Mesothelial cell of epicardium (in vitro differentiated cells): ENCODE measurements at places on chromosomes 13 and 19.
A peak's percentile ranks its signal among the peaks of the same experiment; 100 is the strongest.

GRCh38 chr19:17993076-17993813 lies 14.7 kb upstream of the ARRDC2 start:
- no peak for DNase-seq

DNA sequence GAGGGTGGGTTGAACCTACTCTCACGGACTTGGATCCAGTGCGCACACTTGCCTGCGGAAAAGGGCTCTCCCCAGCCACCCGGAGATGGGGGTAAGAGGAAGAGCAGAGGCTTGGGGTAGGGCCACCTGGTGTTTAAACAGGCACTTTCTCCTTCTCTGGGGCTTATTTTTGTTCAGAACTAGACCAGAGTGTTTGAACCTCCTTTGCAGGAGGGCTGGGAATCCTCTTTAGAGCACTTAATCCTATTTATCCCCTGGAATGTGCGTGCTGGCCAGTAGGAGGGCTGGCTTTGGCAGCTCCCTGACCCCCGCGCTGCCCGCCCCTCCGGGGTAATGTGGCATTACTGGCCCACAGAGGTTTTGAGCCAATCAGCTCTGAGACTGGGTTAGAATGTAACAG lies 2.0 kb downstream of the RGS9BP start:
- peak; percentile 42 for DNase-seq

DNA sequence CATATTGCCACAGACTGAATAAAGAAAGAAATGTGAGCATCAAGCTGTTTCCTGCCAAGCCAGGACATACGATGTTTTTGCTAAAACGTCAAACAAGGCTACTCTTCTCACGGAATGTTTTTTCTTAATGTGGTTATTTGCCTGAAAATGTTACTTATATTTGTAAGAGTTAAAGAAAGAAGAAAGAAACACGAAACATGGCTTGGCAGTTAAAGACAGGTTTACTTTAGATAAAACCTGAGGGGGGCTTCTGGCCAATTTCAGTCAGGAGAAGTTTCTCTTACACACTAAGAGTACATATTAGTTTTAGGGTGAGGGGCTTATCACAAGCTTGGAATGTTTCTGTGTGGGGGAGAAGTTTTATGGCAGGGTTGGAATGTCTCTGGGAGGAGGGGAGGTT lies 4.4 kb upstream of the OR10H4 start:
- no peak for DNase-seq

DNA sequence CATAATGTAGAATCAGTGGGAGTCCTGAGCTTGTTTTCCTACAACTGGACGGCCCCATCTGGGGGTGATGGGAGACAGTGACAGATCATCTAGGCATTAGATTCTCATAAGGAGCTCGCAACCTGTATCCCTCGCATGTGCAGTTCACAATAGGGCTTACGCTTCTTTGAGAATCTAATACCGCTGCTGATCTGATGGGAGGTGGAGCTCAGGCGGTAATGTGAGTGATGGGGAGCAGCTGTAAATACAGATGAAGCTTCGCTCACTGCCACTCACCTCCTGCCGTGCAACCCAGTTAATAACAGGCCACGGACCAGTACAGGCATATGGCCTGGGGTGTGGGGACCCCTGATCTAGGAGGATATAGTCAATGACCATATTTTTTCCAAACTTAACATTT lies 38.8 kb downstream of the RCBTB1 start:
- no peak for DNase-seq

DNA sequence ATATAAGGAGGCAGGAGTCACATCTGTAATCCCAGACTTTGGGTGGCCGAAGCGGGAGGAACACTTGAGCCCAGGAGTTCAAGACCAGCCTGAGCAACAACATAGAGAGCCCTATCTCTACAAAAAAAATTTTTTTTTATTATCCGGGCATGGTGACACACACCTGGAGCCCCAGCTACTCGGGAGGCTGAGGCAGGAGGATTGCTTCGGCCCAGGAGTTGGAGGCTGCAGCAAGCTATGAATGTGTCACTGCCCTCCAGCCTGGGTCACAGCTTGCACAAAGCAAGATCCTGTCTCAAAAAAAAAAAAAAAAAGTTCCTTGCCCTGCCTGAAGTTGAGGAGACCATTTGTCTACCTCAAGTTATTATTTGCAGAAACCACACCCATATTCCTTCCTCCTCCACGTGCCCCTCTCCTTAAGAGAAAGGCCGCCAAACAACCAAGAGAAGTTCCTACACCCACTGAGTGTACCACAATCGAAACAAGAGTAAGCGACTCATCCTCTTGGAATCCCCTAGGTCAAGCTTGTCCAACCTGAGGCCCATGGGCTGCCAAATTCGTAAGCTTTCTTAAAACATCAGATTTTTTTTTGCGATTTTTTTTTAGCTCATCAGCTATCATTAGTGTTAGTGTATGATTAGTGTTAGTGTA lies 2.2 kb downstream of the ABCC4 start:
- no peak for DNase-seq

- DNase-seq, result peak; percentile 88
These were observed 29.3 kb upstream of the NANOS3 start for GRCh38 chr19:13847407-13848339.

GRCh38 chr13:24613128-24613527 lies 67.1 kb upstream of the ATP12A start:
- no peak for DNase-seq

DNA sequence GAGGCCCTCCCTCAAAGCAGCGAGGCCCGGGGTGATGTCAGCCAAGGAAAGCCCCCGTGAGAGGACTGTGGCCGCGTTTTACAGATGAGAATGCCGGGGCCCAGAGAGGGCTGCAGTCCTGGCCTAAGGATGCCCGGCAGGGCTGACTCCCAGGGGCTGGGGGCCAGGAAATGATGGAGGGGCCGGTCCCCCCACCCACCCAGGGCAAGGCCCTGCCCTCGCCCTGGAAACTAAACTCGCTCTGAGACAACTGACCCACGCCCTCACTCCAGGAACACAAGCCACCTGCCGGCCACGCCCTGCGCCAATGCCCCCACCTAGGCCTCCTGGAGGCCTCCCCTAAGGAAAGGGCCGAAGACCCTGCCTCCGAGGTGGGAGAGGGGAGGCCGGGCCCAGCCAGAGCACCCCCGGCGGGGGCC lies 7.2 kb downstream of the ZBTB7A start:
- DNase-seq, result no peak

DNA sequence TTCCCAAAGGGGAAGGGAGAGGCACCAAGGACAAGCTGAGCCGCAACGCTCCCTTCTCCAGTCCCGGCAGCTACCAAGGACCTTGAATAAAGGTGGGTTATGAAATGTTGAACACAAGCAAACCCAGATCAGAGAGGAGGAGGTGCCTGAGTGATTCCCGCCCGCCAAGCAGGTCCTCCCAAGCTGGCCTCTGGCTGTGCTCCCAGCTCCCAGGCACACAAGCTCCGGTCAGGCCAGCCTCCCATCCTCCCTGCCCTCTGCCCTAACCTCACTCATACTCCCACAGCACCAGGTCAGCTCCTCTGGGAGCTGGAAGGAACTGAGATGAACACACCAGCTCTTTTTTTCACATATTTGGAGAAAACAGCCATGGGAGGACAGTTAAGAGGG lies 3.7 kb downstream of the NAPA start:
- no peak for DNase-seq

GRCh38 chr19:32251634-32252332 lies 93.6 kb upstream of the ZNF507 start:
- no peak for DNase-seq

GRCh38 chr13:29948244-29948643 lies 97.8 kb upstream of the UBL3 start:
- no peak for DNase-seq

DNA sequence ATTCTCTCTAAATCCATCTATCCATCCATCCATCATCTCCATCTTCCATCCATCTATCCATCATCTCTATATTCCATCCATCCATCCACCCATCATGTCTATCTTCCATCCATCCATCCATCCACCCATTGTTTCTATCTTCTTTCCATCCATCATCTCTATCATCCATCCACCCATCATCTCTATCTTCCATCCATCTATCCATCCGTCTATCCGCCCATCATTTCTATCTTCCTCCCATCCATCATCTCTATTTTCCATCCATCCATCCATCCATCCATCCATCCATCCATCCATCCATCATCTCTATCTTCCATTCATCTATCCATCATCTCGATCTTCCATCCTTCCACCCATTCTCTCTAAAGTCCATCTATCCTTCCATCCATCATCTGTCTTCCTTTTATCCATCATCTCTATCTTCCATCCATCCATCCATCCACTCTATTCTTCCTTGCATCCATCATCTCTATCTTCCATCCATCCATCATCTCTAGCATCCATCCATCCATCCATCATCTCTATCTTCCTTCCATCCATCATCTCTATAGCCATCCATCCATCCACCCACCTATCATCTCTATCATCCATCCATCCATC lies 34.7 kb downstream of the NWD1 start:
- no peak for DNase-seq

- DNase-seq, result no peak
These were observed 27.8 kb downstream of the COG3 start for GRCh38 chr13:45492538-45492937.

DNA sequence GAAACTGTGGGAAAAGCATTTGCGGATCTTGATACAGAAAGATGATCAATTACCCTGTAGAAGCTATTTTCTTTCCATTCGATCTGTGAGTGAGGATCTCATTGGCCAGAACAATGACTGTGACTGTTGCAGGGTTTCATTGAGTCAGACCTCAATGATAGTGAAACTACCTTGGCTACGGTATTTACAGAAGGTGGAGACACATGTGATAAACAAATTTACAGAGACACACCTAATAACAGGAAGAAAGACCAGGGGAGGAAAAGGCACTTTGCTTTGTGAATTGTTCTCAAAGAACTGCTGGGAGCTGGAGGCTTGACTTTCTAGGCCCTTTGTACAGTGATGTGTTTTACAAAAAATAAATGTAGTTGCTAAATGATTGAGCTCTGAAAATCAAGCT lies 19.9 kb upstream of the ARGLU1 start:
- DNase-seq, result no peak

- peak; percentile 79 for DNase-seq
These were observed 11.0 kb downstream of the FUZ start for GRCh38 chr19:49801966-49802661.

- DNase-seq, result no peak
These were observed 70.6 kb downstream of the DGKH start for GRCh38 chr13:42119041-42119440.

GRCh38 chr19:426725-427445 lies 17.9 kb upstream of the C2CD4C start:
- DNase-seq, result no peak

DNA sequence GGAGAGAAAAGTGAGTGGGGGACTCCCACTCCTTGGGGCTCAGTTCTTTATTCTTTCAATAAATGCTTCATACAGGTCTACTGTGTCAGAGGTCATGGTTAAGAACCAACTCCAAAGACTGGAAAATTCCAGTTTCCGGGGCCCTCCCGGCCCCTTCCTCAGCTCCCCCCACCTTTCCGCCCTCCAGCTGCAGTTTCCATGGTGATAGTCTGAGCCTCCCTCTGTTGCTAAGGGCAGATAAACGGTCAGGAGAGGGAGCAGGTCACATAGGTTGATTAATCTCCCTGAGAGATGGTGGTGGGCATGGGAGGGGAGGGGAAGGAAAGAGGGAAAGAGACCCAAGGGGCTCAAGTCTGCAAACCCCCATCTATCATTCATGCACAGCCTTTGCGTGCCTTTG lies 131.5 kb upstream of the USP29 start:
- no peak for DNase-seq

- no peak for DNase-seq
These were observed 74.8 kb upstream of the IPO5 start for GRCh38 chr13:97878431-97879375.

GRCh38 chr19:2523630-2524311 lies 47.8 kb downstream of the GADD45B start:
- no peak for DNase-seq

DNA sequence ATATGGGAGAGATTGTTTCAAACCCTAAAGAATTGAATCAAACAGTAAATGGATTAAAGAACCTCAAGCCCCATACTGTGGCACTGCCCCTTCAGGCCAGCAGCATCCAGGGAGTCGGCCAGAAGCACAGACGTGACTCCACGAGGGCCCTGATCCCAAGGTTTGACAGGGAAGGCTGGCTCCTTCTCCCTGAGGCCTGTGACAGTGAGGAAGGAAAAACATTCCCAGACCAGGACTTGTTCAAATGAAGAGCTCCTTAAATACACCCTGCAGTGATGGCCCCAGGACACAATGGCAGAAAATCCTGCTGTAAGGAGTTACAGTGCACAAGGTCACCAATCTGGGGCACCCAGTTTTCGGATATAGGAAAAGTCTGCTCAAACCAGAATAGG lies 91.0 kb downstream of the COL4A1 start:
- DNase-seq, result peak; percentile 11

DNA sequence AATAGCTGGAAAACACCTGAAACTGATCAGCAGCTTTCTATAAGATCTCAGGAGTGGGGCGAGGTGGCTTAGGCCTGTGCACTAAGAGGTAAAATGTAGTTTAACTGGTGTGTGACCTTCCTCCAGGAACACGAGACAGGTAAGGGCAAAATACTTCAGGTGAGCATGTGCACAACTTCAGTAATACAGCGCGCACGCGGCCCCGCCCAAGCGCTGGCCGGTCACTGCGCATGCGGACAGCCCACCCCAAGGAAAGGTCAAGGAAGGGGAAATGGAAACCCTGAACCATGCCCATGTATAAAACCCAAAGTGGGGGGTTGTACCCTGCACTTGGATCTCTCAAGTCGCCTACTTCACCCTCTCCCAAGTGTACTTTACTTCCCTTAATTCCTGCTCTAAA lies 49.4 kb upstream of the ARHGEF7 start:
- no peak for DNase-seq

DNA sequence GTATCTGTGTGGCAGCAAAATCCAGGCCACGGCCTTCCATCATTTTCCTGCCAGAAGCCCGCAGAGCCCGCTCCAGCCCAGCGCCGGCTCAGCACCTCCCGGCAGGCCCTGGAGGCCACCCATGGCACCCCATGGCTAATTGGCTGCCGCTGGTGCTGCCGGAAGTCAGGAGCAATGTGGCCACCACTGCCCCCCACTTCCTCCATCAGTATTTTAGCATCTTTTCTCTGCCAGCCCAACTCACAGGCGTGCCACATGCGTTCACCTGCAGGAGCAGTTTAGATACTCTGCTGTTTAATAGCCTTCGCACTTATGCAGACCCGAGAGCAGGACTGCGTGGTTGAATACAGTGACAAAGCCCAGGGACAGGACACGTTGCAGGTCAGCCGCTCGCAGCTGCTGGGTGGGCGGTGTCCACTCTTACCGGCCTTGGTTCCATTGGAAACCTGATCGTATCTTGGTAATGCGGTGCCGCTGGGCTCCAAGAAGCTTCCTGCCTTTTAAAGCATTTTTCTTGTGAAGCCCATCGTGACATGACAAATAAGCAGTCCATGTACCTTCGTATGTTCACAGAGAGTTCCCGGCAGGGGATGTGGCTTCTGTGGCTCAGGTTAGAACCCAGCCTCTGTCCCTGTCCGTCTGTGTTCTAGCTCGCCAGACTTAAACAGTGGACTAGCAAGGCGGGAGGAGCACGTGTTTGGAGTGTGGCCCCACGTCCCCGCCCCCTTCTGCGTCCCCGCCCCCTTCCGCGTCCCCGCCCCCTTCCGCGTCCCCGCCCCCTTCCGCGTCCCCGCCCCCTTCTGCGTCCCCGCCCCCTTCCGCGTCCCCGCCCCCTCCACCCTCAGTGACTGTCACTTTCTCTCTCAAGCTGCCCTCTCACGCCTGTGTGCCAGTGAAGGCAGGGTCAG lies 162.0 kb upstream of the SOX1 start:
- no peak for DNase-seq
